Activated CD4-positive, CD25-positive, alpha-beta regulatory T cell treated with anti-CD3 and anti-CD28 coated beads, Interleukin-2, amount 50 U/mL, for 72 hours (primary cell): ENCODE measurements at places on chromosomes 16 and 17.
A peak's percentile ranks its signal among the peaks of the same experiment; 100 is the strongest.

DNA sequence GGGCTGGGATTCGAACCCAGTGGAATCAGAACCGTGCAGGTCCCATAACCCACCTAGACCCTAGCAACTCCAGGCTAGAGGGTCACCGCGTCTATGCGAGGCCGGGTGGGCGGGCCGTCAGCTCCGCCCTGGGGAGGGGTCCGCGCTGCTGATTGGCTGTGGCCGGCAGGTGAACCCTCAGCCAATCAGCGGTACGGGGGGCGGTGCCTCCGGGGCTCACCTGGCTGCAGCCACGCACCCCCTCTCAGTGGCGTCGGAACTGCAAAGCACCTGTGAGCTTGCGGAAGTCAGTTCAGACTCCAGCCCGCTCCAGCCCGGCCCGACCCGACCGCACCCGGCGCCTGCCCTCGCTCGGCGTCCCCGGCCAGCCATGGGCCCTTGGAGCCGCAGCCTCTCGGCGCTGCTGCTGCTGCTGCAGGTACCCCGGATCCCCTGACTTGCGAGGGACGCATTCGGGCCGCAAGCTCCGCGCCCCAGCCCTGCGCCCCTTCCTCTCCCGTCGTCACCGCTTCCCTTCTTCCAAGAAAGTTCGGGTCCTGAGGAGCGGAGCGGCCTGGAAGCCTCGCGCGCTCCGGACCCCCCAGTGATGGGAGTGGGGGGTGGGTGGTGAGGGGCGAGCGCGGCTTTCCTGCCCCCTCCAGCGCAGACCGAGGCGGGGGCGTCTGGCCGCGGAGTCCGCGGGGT lies at the start of gene CDH1:
TSS of gene CDH1 (plus strand) at position 247 of the 684 bp plus-strand sequence. CDS start at position 371, 124 bp downstream.
- DNase-seq, result peak; percentile 50

GRCh38 chr17:11780621-11781020 lies 182.4 kb downstream of the DNAH9 start:
- no peak for DNase-seq

- no peak for DNase-seq
These were observed 150.1 kb downstream of the SHISA6 start for GRCh38 chr17:11391134-11391533.

DNA sequence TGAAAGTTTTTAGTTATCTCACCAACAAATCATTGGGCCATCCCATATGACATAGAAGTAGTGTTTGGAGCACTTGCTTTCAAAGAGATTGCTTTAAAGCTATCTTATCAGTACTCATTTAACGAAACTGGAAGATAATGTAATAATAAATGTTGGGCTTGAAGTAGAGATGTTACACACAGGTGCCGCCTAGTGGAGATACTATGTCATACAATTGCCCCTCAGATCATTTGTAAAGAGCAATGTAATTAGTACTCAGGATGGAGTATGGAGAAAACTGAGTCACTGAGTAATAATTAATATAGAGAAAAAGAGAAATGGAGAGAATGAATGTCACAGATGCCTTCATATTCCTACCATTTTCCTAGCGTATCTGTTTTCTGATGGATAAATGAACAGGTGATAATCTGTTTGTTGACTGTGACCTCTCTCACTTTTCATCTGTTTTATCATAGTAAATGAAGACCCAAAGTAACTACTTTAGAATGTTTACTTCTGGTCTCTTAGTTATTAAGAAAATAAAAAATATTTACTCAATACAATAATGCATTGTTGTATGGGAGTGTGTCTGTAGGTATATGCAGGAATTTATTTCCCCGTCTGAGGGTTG lies 80.4 kb downstream of the EFCAB5 start:
- DNase-seq, result no peak

DNA sequence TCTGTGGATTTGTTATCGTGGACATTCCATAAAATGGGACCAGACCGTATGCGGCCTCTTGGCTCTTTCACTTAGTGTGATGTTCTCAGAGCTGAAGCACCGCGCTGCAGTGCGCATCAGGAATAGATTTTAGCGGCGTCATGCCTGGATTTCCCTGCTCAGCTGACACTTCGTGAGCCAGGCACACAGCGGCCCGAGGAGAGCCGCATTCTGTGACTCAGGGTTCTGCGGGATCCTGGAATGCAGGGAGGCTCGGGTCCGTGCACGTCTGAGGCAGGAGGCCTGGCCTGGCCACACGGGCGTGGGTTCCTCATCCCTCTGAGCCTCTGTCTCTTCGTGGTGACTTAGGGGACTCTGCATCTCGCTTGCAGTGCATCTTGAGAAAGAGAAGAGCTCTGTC lies 13.4 kb downstream of the CBFA2T3 start:
- no peak for DNase-seq

- no peak for DNase-seq
These were observed 5.3 kb downstream of the HMOX2 start for GRCh38 chr16:4481526-4481925.

- no peak for DNase-seq
These were observed 140.7 kb downstream of the C16orf78 start for GRCh38 chr16:49514073-49514980.

- DNase-seq, result no peak
These were observed 66.9 kb downstream of the RAI1 start for GRCh38 chr17:17748179-17748578.

DNA sequence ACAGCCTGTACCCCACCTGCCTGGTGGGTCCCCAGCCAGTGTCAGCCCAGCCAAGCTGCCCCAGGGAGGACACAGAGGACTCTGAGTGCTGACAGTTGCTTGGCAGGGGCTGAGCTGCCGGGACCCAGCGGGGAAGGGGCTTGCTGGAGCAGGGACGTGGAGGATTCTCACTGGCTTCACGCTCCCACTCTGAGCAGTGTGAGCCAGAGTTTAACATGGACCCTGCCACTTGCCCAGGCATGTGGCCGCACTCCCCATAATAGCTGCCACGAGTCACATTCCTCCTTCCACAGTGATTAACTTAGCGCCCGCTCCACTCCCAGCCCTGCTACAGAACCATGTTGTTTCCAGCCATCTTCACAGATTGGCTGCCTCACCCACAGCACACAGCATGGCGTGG lies 31.2 kb downstream of the SREBF1 start:
- DNase-seq, result no peak
